ENCODE measurements at places on chromosomes 7 and 10. TPM values are rescaled to one million over a fixed set of nuclear protein-coding genes. Genes with fewer than 3 reads are reported as not detected.

DNA sequence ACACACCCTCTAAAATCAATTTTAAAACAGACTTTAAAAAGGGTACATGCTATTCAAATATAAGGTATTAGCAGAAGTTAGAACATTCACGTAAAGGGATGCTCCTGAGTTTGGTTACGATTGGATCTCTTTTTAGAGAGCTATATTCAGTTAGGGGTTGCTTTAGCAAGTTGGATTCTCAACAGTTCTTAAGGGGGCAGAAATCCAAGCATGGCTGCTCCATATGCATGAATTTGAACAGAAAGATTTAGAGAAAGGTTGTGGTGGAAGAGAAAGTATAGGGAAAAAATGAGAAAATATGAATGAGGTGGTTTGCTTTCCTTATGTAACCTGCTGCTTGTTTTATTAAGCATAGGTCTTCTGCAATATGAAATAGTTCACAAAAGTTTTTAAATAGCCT is 855.1 kb downstream of the SORCS1 start:
- no peak overlapping the region for H3K4me3 ChIP-seq
- H3K4me1 ChIP-seq = peaks cover 4% of the 10 kb centered on the region
- no peaks in the 10 kb centered on the region for H3K27me3 ChIP-seq
- no peak for DNase-seq
- H3K36me3 ChIP-seq = no peaks in the 10 kb centered on the region
- no peak overlapping the region for H3K27ac ChIP-seq

DNA sequence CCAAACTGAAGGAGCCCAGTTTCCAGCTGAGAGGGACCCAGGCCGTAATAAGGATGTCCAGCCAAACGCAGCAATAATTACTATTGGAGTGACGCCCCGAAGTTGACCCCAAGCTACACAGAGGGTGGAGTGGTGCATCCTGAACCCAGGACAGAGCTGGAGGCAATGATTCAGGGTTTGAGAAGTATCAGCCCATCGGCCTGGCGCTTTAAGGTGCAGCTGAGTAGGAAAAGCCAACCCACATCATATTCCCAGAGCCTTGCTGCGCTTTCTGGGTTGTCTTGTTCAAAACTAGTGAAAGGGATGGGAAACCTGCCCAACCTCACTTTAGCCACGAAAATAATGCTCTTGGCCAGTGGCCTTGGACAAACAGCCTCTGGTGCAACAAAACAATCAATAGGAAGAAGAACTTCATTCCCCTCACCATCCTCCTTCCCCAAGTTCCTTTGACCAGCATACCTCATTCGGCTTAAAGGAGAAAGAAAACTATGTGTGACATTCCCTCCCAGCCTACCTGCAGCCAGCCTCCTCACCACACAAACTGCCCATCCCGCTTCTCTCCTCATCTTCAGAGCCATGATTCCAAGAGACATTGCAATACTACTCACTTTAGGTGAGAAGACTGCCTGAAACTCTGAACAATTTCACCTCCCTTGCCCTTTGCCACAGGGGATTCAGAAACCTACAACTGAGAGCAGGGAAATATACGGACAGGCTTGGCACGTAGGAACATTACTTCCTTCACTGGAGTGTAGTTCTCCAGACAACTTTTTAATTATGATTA is 217.2 kb upstream of the MKLN1 start:
- peak; percentile 58 for DNase-seq
- peak overlapping the region; percentile 71 for H3K4me3 ChIP-seq
- H3K27ac ChIP-seq = peak overlapping the region; percentile 93
- peaks cover 25% of the 10 kb centered on the region for H3K4me1 ChIP-seq
- H3K27me3 ChIP-seq = no peaks in the 10 kb centered on the region
- no peaks in the 10 kb centered on the region for H3K36me3 ChIP-seq

DNA sequence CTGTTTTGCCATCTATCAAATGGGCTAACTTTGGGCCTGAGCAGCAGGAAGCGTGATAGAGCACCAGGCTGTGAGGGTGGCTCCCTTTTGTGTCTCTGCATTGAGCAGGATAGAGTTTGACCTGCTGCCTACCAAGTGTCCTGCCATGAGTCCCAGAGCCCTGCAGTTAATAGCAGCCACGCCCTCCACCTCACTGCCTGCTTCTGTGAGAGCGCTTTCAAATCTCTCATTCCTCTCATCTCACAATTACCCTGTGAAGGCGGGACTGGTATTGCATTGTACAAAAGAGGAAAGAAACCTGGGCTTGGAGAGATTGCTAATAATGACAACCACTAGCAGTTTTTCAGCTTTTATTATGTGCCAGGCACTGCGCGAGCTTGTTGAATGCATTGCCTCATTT is 39.9 kb downstream of the UNC5B start:
- H3K27ac ChIP-seq = no peak overlapping the region
- DNase-seq = no peak
- no peak overlapping the region for H3K4me3 ChIP-seq
- H3K27me3 ChIP-seq = no peaks in the 10 kb centered on the region
- H3K4me1 ChIP-seq = peaks cover 28% of the 10 kb centered on the region
- no peaks in the 10 kb centered on the region for H3K36me3 ChIP-seq

DNA sequence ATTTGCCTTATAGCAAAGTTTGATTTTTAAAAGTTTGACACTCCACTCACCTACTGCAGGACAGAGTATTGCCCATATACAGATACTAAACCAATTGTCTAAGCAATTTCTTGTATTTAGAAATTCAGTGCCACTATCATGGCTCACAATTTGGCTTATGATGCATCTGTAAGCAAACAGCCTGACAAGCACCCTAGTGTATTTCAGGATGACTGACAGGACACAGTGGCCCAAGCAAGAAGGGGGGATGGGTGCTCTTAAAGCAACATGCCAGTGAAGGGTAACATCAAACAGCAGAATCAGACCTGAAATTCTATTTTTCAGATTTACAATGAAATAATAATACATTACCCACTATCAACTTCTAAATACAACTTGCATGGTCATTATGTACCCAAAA is 30.5 kb downstream of the CTNNA3 start:
- peak; percentile 14 for DNase-seq
- H3K4me3 ChIP-seq = no peak overlapping the region
- no peaks in the 10 kb centered on the region for H3K36me3 ChIP-seq
- H3K27ac ChIP-seq = no peak overlapping the region

The SPDYE8 gene
- total RNA-seq = not detected

The LMOD2 gene
- not detected for total RNA-seq

GRCh38 chr7:5231811-5232484 is 41.9 kb downstream of the WIPI2 start:
- no peak overlapping the region for H3K4me3 ChIP-seq

DNA sequence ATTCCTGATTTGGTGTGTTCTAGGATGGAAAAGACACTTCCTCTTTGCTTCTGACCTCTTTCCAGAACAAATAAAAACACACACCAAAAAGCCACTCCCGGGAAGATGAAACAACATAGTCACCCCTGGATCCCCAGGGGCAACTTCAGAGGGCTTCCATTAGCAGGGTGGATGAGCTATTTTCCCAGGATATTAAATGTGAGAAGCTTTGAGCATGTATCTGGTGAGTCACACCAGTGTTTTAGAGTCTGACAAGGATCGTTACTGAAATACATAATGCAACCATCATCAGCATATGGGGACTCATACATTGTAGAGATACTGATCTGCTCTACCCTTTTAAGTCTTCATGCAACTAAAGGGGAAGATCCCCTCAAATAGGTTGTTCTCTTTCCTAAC is 115.5 kb upstream of the ZNF438 start:
- no peaks in the 10 kb centered on the region for H3K27me3 ChIP-seq
- H3K4me1 ChIP-seq = no peaks in the 10 kb centered on the region
- H3K36me3 ChIP-seq = no peaks in the 10 kb centered on the region
- no peak for DNase-seq
